NB4 (cell line): ENCODE measurements at places on chromosomes 1 and 21.

- no peak for DNase-seq
These were observed 68.5 kb upstream of the ZBTB18 start for GRCh38 chr1:243982447-243983018.

DNA sequence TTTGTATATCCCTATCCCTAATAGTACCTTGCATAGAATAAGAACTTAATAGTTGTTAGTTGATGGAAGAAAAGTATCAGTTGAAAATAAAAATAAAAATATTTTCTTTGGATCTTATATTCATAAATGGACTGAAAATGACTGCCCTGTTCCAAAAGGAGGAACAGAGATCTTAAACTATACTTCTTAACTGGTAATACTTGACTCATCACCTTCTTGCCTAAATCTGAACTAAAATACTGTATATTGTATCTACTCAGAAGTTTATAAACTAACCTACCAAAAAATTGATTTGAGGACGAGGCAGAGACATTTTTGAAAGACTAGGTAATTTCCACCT lies 178.8 kb downstream of the SYT2 start:
- no peak for DNase-seq

DNA sequence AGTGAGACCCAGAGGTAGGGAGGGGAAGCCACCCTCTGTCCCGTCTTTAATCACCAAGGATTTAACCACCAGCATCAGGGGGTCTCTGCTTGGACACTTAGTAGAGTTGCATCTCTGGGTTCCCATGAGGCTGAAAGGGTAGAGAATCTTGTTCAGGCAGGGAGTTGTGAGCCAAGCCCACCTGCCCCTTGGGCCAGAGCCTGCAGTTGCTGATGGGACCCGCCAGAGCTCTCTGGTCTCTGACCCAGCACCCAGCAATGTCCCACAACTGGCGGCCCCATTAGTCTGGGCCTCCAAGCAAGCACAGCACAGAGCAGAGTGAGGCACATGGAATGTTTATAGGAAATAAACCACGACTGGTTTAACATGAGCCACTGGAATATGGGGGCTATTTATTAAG lies 166.3 kb downstream of the TRIM33 start:
- no peak for DNase-seq

DNA sequence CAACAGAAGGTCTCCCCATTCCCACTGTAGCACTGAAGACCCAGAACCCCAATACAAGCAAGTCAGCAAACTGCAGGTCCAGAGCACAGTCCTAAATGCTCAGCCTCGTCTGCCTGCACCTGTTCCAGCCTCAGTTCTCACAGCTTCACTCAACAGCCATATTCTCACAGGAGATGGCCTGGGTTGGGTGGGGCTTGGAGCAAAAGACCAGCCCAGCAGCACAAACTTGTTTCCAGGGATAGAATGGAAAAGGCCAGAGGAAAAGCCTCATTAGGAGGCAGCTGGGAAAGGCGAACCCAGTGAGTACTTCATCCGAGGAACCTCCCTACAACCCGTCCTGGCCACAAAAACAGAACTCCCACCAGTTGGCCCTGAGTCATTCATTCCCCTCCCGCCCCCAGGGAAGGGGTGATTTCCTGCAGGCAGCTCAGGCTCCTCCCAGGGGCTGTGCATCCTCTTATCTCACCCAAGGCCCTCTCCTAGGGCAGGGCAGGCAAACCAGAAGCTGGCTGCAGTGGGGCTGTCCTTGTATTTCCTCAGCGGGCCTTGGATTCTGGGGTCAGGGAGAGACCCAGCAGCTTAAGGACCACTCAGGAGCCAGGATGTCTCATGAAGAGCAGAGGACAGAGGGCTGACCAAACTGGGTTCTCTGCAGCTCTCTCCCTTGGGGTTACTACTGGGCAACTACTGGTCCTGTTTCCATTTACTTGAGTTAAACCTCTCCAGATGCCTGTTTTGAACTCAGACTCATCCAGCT lies 7.4 kb upstream of the MPL start:
- DNase-seq, result peak; percentile 95

DNA sequence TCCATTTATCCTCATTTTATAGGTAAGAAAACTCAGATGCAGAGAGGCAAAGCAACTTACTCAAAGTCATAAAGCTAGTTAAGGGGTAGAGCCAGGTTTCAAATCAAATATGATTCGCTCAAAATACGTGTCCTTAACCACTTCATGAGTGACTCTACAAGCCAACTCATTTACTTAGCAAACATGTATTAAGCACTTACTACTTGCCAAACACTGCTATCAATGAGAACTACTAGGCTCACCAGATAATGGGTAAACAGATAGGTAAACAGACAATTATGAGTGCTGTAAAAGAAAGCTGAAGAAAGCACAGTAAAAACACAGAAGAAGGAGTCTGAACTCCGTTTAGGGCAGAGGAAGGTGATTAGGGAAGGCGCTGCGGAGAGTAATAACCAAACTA lies 65.9 kb downstream of the WDR64 start:
- no peak for DNase-seq

GRCh38 chr1:53669621-53670191 lies 69.3 kb downstream of the GLIS1 start:
- DNase-seq, result no peak

GRCh38 chr1:14980621-14981218 lies 172.8 kb upstream of the TMEM51 start:
- DNase-seq, result peak; percentile 8

GRCh38 chr1:71364236-71364635 lies 283.4 kb upstream of the ZRANB2 start:
- no peak for DNase-seq

GRCh38 chr1:167548059-167548932 lies 5.3 kb downstream of the CREG1 start:
- peak; percentile 87 for DNase-seq

DNA sequence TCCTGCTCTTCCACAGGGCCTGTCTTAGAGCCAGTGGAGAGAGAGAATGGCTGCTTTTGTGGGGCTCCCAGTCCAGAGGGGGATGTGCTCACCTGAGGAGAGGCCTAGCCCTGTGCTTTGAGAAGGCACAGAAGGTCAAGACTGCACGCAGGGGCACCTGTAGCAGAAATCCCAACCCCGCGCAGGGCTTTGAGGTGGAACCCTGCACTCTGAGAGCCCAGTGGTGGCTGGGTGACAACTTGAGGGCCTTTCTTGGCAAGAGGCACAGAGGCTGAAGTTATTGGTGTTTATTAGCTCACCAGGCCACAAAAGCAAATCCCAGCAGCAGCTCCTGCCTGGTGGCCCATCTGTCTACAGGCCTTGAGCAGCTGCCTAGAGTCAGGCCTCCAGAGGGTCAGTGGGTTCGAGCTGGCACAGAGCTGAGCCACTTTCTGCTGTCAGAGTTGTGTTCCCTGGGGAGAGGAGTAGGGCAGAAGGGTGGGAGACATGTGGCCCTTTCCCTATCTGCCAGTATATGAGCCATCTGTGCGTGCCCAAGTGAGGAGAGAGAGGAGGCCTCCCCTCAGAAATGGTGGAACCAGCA lies 31.4 kb downstream of the SZRD1 start:
- DNase-seq, result no peak

- DNase-seq, result no peak
These were observed 11.7 kb downstream of the SOD1 start for GRCh38 chr21:31671146-31671716.

- no peak for DNase-seq
These were observed 103.3 kb upstream of the KCND3 start for GRCh38 chr1:112092656-112093371.

DNA sequence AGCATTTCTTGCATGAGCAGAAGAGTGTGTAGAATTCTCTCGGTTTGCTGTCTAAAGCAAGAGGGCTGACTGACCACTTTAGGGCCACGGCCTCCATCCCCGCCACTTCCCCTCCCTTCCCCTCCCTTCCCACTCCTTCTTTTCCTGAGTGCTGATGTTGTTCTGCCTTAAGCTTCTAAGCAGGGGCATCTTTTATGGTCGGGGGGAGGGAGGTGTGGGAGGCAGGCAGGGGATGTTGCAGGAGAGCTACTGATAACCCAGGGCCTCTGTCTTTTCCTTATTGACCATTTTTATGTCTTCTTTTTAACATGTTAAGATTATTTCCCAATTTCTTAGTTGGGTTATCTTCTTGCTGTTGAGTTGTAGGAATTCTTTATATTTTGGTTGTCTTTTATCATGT lies 15.1 kb downstream of the USP25 start:
- no peak for DNase-seq

- peak; percentile 79 for DNase-seq
These were observed at the start of gene SPSB1 for GRCh38 chr1:9292361-9293240. SPSB1 (plus strand) TSS chr1:9292894; CDS start chr1:9355892, 62,998 bp downstream.

- DNase-seq, result no peak
These were observed 456 bp downstream of the PTPN14 start for GRCh38 chr1:214550857-214551435.

- DNase-seq, result no peak
These were observed at the start of gene NCMAP for GRCh38 chr1:24555591-24556413. NCMAP (plus strand) TSS chr1:24556087; CDS start chr1:24595431, 39,344 bp downstream.

DNA sequence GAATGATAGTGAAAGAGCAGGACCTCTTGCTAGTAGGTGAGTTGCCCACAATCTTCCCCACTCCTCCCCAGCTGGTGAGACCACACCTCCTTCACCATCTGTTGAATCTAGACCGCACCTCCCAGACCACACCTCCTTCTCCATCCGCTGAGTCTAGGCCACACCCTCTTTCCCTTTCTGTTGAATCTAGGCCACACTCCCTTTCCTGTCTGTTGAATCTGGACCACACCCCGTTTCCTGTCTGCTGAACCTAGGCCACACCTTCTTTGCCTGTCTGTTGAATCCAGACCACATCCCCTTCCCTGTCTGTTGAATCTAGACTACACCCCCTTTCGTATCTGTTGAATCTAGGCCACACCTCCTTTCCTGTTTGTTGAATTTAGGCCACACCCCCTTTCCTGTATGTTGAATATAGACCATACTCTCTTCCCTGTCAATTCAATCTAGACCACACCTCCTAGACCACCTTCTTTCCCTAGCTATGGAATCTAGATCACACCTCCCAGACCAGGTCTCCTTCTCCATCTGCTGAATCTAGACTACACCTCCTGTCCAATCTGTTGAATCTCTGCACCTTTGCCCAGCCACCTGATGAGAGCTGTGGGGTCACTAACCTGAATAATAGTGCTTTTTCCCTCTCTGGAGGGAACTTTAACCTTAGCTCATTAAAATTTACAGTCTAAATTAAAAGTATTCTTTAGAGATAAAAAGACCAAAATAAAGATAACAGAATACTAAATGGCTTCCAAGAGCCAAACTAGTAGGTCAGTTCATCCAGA lies 116.3 kb downstream of the DAB1 start:
- DNase-seq, result peak; percentile 49

DNA sequence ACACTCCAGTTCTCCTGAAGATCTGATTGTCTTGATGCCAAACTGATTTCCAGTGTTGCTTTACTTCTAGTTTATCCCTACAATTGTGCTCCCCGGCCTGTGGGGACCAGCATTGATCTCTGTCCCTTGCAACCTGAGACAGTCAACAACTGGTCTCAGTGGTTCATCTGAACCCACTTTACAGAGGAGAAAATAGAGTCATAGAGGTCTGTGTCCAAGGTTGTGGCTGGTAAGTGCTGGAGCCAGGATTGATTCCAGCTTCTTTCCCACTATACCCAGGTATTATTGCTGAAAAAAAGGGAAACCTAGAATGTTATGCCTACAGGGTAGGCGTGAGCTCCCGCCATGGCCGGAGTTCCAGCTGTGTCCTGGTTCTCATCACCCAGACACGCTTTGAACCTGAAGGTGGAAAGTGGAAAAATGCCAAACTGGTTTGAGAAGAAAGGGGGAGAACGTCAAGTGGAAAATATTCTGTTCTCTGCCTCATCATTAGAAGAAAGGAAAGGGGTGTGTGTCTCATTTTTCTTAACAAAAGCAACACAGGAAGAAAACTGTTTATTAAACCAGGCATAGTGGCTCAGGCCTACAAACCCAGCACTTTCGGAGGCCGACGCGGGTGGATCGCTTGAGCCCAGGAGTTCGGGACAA lies 60.7 kb upstream of the ITPKB start:
- no peak for DNase-seq

DNA sequence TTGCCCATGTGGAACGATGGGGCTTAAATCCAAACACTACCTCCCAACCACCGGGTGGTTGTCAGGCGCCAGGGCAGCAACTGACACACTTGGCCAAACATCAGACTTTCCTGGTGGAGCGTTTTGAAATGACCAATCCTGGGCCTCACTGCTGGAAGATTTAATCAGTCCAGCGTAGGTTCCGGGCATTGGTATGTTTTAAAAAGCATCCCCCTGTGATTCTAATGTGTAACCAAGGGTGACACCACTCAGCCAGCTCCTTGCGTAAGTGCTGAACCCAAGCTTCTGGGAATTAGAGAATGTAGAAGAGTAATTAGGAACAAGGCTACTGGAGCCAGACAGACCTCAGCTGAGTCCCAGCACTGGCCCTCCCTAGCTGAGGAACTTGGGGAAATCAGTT lies 44.8 kb upstream of the KAZN start:
- DNase-seq, result no peak

GRCh38 chr1:60017508-60018205 lies 55.9 kb downstream of the C1orf87 start:
- DNase-seq, result no peak

DNA sequence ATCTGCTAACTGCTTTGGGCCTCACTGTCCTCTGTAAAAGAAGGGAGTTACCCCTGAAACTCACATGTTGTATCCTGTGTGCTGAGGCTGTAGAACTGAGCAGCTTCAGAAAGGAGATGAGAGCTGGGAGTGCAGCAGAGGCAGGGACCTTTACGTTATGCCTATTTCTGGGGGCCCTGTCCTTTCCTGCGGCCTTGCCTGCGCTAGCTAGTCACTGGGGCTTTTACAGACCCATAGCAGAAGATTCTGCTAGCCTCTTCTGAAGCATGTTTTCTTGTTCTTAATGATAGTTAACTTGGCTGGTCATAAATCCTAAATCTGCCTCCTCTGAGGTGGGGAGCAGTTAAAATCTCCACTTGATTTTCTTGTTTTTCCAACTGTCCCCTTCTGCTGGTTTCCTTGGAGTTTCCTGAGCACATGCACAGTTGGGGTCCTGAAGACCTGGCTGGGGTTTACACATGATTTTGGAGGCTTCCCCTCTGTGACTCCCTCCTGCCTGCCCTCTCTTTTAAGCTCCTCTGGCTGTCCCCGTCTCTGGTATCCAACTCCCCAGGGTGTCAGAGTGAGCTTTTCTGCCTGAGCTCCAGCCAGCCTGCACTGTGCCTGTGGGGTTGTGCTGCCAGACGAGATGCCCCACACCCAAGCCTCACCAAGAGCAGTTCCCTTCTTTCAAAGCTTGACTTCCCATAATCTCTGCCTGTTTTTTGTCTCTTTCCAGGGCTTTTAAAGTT lies 76.6 kb downstream of the NOS1AP start:
- DNase-seq, result no peak

GRCh38 chr21:41210426-41211059 lies 42.6 kb downstream of the BACE2 start:
- DNase-seq, result no peak

DNA sequence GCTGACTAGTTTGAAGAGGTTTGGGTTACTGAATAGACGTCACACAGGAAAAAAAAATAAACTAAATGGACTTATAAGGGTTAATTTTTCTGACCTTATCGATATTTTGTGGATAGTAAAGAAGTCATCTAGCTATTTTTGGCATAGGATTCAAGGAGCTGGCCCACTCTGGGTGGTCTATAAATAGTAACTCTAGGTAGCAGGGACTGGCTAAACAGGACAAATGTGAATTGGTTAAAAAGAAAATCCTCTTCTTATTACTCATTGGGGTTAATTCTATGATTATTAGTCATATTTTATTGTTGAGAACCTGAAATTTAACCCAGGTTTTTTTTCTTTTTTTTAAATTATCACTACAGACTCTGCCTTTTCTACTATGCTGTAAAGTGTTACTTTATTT lies 61.7 kb downstream of the ATF6 start:
- no peak for DNase-seq

- DNase-seq, result no peak
These were observed 2010.5 kb downstream of the NCAM2 start for GRCh38 chr21:23008601-23009202.

GRCh38 chr1:147579934-147580537 lies 38.7 kb downstream of the BCL9 start:
- DNase-seq, result peak; percentile 40
